ENCODE measurements at places on chromosomes 7 and 10. TPM values are rescaled to one million over a fixed set of nuclear protein-coding genes. Genes with fewer than 3 reads are reported as not detected.

- DNase-seq, result no peak
Observed at GRCh38 chr7:83559887-83560286, 89.1 kb downstream of the SEMA3E start.

DNA sequence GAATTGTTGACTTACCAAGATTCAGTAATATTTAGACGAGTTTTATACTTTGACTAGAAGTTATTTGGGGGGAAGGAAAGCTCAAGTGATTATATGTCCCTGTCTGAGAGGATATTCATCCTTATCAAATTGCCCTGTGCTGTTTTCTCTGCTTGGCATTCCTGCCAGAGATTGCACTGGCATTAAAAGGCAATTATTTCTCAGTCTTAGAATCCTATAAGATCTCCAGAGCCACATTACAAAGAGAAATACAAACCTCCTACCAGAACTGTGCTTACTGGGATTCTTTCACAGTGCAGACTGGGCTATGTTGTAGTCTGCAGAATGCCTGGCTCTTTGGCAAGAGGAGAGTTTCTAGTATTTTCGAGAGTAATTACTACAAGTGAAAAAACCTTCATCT is 342.4 kb downstream of the HGF start:
- DNase-seq, result no peak

DNA sequence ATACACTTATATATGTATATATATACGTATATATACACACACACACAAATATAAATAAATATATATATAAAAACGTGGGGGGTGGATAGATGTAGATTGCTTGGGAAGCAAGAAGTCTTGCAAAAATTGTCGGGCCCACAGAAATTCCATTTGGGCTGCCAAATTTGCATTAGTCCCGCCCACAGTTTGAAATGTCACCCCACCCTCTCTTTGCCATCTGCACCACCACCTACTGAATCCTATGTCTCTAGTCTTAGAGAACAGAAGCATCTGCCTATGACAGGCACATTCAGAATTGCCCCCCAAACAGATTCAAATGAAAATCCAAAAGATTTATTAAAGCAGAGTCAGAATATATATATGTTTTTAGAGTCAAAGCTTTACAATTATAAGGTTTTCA is 25.6 kb upstream of the CACNA2D1 start:
- no peak for DNase-seq

GRCh38 chr10:88499569-88500470 is 83.3 kb downstream of the RNLS start:
- no peak for DNase-seq

CYP2C19 gene
- not detected for total RNA-seq

CAMK2B gene
- 0.70 TPM for total RNA-seq

DNA sequence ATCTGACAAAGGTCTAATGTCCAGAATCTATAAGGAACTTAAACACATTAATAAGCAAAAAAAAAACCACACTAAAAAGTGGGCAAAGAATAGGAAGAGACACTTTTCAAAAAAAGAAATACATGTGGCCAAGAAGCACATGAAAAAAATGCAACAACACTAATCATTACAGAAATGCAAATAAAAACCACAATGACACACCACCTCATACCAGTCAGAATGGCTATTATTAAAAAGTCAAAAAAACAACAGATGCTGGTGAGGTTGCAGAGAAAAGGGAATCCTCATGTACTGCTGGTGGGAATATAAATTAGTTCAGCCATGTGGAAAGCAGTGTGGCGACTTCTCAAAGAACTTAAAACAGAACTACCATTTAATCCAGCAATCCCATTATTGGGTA is 119.0 kb downstream of the LMBR1 start:
- no peak for DNase-seq

GRCh38 chr7:47782022-47782421 is 166.2 kb downstream of the PKD1L1 start:
- no peak for DNase-seq

DNA sequence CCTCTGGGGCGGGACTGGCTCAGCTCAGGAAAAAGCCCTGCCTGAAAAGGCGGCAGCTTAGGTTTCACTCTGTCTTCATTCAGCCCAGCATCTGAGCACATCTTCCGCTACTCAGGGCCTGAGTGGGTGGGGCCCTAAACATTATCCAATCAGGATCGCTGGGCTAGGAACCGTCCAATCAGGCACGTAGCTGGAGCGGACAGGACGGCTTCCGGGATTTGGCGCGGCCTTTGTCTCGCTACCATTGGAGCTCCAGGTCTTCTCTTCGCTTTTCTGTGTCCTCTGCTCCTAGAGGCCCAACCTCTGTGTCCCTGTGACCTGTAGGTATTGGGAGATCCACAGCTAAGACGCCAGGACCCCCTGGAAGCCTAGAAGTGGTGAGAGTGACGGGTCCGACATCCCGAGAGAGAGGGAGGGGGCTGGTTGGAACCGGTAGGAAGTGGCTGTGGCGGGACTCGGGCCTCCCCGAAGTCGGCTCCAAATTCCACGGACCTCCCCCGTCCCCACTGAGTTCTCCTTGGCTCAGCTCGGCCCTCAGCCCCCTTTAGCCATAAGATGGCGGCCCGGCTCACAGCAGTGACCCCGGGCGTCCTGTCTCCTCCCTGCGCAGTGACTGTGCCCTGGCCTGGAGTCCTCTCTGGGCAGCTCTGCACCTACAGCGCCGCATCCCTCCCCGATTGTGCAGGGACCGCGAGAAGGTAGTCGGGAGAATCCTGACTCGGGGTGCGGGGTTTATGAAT is 99.1 kb downstream of the ZNF680 start:
- no peak for DNase-seq

UBE2D1 gene
- total RNA-seq, result 14.5 TPM

MSMB gene
- not detected for total RNA-seq

DNA sequence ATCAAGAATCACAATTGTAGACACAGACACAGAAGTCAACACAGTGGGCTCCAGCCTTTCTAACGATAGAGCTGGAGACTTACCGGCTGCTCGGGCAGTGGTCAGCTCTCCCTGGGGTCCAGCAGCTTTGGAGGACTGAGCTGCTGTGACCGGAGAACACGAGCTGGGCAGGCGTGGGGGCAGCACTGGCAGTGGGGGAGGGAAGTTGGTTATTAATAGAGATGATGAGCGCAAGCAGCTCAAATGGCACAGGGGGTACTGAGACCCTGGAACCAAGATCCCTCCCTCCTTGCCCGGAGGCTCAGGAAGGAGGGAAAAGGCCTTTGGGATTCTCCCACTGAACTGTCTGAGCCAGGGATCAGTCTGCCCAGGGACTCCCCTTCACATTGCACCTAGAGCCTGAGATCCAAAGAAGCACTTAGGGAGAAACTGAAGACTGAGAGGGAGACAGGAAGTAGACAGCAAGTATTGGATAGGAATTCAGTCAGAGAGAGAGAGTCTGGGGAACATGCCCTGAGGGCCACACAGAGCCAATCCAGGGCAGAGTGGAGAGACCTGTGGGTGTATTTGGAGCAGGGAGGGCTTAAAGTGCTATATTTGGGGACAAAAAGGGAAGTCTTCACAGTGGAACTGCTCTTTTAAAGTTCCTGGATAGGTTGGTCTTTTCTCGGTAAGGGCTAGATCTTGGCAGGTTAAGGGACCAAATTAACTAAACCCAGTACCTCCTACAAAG is at the start of gene MYOZ1:
TSS of gene MYOZ1 (minus strand) at position 147 of the 733 bp plus-strand sequence. CDS start 1,457 bp downstream, outside the sequence.
- no peak for DNase-seq

PON1 gene
- total RNA-seq, result not detected

DNA sequence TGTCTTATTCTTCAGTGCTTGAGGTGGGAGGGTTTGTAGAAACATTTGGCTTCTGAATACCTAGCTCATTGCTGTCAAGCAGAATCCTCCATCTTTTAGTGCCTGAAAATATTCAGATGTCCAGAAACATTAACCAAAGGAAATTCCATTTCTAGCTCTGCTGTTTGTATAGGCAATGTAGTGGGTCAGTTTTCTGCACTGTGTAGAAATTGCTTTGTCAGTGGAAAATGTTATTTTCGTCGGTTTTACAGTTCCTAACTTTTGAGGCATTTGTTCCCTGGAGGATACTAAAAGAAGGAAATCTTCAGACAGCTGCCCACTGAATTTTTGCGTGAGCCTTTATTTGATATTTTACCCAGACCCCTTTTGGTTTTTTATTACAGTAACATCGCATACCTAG is 143.4 kb downstream of the TPST1 start:
- no peak for DNase-seq

GRCh38 chr10:33326933-33327332 is 7.5 kb downstream of the NRP1 start:
- no peak for DNase-seq

DNA sequence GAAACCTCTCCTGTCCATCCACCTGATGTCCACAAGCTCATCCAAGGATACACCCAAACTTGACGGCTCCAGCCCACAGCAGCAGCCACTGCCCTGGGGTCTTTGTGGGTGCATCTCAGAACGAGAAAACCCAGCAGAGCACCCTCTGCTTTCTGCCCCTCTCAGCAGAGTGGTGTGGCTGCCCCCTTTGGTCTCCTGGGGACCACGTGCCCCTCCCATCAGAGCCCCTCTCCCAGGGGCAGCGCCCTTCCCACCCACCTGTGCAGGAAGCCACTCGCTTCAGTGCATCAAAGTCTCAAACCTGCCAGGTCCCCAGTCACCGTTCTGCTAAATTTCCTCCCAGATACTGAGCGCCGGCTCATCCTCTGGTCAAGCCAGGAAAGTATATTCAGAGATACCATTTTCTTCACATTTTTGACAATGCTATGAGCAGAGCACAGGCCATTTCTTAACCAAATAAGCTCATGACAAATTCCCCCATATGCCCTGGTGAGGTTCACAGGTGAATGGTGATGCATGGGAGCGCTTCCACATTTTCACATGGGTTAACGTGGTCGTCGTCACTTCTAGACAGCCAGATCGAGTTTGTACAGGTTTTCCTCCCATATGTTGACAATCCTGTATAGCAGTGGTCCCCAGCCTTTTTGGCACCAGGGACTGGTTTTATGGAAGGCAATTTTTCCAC is 32.4 kb downstream of the CAMK2B start:
- no peak for DNase-seq

GRCh38 chr7:68922850-68923249 is 675.4 kb upstream of the AUTS2 start:
- DNase-seq, result no peak

PGAM2 gene
- 1.9 TPM for total RNA-seq

GRCh38 chr7:157699357-157700013 is 362.7 kb downstream of the DNAJB6 start:
- DNase-seq, result no peak

GRCh38 chr10:60101821-60102220 is 195.5 kb upstream of the CCDC6 start:
- no peak for DNase-seq

DNA sequence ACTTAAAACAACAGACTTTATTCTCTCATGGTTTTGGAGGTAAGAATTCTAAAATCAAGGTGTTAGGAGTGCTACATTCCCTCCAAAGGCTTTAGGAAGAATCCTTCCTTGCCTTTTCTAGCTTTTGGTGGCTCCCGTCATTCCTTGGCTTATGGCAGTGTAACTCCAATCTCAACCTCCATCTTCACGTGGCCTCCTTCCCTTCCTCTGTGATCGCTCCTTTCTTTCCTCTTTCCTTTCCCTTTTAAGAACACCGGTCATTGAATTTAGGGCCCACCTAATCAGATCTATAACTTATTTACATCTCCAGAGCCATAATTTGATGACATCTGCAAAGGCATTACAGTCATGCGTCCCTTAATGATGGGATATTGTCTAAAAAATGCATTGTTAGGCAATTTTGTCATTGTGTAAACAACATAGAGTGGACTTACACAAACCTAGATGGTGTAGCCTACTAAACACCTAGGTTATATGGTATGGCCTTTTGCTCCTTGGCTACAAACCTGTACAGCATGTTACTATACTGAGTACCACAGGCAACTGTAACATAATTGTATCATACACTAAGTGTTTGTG is 5.9 kb upstream of the HERC4 start:
- no peak for DNase-seq

LIPF gene
- total RNA-seq, result not detected

DNA sequence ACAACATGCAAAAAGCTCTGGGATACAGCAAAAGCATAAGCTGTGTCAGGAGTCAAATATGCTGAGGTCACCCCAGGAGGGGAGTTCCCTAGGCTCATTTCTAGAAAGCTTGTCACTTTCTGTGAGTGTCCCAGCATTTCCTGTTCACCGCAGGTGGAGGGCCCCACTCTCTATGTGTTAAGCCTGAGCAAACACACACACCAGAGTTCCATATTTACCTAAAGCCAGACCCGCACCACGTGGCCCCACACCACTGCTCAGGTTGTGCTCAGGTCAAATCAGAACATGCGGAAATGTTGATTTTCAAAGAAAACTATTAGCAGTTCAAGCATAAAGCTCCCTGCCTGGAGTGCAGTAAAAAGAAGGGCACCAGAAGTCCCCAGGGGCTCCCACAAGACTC is 259.6 kb upstream of the PPP2R2D start:
- DNase-seq, result no peak

- DNase-seq, result no peak
Observed at GRCh38 chr10:102479651-102480050, 22.9 kb downstream of the ACTR1A start.

- no peak for DNase-seq
Observed at GRCh38 chr7:80335511-80336231, 176.2 kb downstream of the GNAT3 start.

MAPK8 gene
- total RNA-seq, result 44.5 TPM

DNA sequence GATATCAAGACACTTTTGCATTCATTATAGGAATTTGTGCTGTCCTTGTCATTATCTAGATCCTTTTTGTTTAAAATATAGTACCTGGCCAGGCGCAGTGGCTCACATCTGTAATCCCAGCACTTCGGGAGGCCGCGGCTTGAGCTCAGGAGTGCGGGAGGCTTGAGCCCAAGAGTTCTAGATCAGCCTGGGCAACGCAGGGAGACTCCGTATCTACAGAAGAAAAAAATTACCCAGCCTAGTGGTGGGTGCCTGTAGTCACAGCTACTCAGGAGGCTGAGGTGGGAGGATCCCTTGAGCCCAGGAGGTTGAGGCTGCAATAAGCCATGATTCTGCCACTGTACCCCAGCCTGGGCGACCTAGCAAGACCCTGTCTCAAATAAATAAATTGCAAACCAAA is 621 bp upstream of the MORN4 start:
- DNase-seq, result peak; percentile 34

MET gene
- total RNA-seq, result not detected

- no peak for DNase-seq
Observed at GRCh38 chr7:5348134-5349004, 65.6 kb downstream of the SLC29A4 start.

DNA sequence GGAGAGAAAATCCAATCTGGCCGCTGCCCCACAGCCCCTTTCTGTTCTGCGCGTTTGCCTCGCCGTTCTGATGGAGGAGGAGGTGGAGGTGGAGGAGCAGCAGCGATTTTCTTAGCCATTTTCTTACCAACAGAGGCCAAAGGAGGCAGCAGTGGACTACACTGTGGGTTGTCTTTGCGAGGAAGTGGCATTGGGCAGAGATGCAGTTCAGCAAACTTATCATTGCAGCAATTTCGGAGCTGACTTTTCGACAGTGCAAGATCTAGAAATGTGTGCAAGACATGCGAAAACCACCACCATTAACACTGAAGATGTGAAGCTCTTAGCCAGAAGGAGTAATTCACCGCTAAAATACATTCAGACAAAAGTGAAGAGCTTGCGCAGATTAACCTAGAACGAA is 1.9 kb upstream of the ARL4A start:
- peak; percentile 75 for DNase-seq

Data from natural killer cell (primary cell).